ENCODE measurements at places on chromosomes 16 and 17.

DNA sequence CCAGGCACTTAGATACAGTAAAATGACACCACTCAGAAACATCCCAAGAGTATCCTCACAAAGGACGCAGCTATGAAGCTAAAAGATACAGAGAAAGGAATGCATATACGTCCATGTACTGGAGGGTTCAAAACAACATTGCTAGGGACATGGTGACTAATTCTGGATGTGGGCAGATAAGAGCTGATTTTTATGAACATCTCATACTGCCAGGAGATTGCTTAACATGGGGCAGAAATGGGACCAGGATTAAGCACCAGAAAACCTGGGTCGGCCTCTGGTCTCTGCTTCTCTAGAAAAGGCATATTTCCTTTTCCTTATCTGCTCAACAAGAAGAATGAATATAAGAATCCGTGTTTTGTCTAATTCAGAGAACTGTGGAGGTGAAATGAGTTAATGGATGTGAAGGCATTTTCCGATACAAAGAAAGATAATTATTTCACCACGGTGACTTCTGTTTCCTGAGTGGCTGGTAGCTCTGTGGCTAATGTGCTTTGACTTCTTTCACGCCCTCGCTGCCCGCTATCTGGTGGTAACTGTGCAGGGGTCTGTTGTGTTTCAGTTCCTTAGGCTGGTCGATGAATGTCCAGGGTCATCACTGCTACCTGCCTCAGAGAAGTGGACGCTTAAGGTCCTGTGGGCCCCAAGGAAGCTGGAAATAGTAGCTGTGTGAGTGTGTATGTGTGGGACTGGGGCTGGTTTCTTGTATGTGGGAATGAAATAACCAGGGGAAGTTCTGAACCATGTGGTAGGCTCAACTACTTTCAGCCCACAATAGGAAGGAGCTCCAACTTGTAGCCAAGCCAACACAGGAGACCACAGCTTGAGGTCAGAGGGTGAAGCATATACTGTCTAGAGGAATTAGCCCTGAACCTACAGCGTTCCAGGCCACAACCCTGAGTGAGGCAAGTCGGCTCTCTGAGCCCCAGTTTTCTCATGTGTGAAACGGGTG is 15.8 kb upstream of the CCL5 start:
- no peak for DNase-seq

- DNase-seq = no peak
These were observed 11.6 kb downstream of the SLC13A2 start for GRCh38 chr17:28485049-28485448.

- DNase-seq = no peak
These were observed 339.8 kb upstream of the PSMD7 start for GRCh38 chr16:73956587-73957494.

- no peak for DNase-seq
These were observed 12.4 kb upstream of the ITGA3 start for GRCh38 chr17:50043290-50044148.

- no peak for DNase-seq
These were observed 772 bp downstream of the NTN1 start for GRCh38 chr17:9021992-9022572.
